ENCODE measurements at places on chromosomes 2 and 18. TPM values are rescaled to one million over a fixed set of nuclear protein-coding genes. Genes with fewer than 3 reads are reported as not detected.

- peak; percentile 29 for DNase-seq
These were observed 48.5 kb upstream of the LYPD6B start for GRCh38 chr2:148989882-148990493.

DNA sequence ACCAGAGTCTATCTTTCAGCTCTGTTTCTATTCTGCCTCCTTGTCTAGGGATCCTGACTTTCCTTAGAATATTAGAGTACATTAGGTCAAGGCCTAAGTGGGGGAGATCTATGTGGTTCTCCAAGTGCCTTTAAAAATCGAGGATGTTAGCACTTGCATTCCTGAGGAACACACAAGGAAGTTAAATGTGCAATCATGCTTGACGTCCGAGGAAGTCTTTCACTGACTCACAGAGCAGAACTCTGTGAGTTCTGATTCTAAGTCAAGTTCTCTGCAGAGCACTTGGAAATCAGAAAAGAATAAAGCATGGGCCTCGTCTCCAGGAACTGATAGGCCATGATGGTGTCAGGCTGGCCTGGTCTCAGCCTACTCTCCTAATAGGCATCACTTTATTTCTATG is 17.2 kb downstream of the FHOD3 start:
- DNase-seq, result no peak

- no peak for DNase-seq
These were observed 349.4 kb upstream of the POU3F3 start for GRCh38 chr2:104504331-104505073.

GRCh38 chr18:79546781-79547272 is 132.8 kb upstream of the CTDP1 start:
- no peak for DNase-seq

GRCh38 chr2:15259356-15259756 is 301.8 kb downstream of the NBAS start:
- DNase-seq, result no peak

- DNase-seq, result no peak
These were observed 40.7 kb upstream of the EPHA4 start for GRCh38 chr2:221612800-221613199.

DNA sequence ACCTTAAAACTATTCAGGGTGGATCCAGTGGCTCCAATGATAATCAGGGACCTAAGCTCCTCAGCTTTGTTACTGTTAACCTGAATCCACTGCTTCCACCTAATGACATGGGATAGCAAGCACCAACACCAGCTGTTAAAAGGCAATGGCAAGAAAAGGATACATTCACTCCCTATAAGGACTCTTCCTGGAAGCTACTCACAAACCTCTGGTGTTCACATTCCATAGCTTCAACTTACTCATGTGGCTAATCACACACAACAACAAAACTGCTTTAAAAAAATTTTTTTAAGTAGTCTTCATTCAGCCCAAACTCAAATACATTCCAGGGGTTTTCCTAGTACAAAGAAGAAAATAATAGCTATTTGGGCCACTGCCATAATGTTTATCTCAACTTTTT is 24.5 kb downstream of the ROCK2 start:
- no peak for DNase-seq

DNA sequence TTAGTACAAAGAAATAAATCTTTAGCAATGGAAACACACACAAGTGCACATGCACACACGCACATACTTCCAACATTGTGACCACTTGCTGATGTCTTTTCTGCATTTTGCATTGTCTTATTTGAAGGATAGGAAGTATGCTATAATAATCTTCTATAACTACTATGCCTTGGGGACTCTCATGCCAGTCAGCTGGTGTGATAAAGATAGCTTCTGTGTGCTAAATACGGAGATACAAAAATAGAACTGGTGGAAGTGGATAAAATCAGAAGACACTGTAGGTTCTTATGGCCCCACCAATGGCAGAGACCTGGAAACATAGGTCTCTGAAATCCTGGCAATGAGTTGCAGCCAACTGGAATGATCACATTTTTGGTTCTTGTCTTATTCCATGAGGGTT is 31.5 kb upstream of the RASGRP3 start:
- no peak for DNase-seq

DNA sequence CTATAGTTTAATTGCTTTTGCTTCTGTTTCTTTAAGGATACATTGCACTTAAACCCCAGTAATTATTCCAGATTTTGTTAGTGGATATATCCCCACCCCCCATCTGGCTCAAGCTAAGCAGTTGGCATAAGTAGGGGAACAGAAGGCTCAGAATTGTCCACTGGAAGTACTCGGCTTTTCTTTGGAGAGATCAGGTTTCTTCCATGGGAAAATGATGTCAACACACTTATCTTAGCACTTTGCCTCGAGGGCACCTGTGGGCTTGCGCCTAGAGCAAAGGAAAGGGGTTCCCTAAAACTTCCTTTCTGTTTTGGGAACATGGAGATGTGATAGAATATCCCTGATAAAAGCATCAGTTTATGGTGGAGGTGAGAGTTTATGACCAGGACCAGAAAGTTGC is 130.6 kb downstream of the FMNL2 start:
- DNase-seq, result no peak

DNA sequence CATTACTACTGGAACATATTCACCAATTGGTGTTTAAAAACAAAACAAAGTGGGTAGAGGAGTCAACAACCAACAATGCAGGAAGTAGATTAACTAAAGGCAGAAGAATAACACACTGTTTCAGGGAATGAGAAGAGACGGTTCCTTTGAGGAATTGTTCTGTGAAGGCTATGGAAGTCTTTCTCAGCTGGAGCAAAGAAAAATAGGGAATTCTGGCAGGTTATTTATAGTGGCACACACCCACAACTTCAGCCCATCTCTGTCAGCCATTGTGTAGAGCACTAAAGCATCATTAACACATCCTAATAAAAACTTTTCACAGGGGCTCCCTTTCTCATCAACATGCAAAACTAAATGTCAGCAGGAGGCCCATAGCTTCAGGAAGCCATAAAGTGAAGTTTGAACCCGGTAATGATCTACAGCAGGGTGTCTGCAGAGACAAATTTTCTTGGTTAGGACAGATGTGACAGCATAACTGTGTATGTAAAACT is 113.6 kb downstream of the CDH2 start:
- no peak for DNase-seq

GRCh38 chr18:22322243-22322691 is 95.4 kb downstream of the CTAGE1 start:
- DNase-seq, result no peak

DNA sequence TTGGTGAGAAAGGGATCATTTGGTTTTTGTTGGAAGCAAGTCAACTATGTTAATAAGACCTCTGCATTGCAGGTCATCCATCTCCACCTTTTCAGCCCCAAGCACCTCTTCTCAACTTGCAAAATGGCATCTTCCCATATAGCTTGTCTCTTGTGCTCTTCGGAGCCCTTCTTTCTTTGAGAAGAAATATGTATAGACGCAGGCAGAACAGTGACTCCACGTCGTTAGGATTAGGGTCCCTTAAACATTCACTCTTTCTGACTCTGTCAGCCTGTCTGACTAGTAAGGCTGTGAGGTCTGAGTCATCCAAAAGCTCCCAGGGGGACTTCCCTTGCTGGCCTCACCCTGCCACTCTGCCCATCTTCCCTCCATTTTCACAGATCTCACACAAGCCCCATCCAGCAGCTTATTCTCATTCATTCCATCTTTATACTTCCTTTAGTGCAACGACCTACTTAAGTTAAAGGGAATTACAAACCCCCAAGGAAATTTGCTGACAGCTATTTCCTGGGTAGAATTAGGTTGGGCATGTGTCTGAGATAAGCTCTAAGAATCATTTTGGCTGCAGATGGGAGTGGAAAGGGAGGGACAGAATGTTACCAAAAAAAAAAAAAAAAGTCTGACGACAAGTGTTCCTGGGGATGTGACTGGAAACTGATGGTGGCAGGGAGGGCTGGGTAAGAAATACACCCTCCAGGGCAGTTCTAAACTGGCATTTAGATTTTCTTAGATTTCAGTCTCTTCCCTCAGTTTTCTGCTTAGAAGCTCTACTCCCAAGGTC is 37.7 kb upstream of the MEX3C start:
- DNase-seq, result peak; percentile 16

GRCh38 chr2:15748736-15749323 is 157.2 kb downstream of the DDX1 start:
- DNase-seq, result no peak

GRCh38 chr18:62187543-62188510 is 772 bp downstream of the RELCH start:
- DNase-seq, result no peak

DNA sequence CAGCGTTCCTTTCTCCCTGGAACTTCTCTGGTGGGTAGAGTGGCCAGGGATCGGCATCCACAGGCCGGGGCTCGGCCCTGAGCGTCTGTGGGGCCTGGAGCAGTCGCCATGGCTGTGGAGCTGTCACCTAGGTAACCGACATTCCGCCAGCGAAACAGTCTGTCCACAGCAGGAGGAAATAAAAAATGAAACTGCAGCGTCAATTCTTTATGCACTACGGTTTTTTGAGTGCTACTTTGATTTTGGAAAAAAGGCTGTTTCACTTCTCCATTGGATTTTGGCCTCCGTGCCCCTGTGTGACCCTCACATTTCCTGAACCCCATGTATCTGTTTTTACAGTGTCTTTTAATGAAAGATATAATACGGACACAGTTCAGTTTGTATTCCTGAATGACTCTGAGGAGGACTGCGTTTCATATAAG is 163.4 kb downstream of the LDLRAD4 start:
- DNase-seq, result no peak

- DNase-seq, result no peak
These were observed 167.0 kb downstream of the BCL11A start for GRCh38 chr2:60386436-60386835.

DNA sequence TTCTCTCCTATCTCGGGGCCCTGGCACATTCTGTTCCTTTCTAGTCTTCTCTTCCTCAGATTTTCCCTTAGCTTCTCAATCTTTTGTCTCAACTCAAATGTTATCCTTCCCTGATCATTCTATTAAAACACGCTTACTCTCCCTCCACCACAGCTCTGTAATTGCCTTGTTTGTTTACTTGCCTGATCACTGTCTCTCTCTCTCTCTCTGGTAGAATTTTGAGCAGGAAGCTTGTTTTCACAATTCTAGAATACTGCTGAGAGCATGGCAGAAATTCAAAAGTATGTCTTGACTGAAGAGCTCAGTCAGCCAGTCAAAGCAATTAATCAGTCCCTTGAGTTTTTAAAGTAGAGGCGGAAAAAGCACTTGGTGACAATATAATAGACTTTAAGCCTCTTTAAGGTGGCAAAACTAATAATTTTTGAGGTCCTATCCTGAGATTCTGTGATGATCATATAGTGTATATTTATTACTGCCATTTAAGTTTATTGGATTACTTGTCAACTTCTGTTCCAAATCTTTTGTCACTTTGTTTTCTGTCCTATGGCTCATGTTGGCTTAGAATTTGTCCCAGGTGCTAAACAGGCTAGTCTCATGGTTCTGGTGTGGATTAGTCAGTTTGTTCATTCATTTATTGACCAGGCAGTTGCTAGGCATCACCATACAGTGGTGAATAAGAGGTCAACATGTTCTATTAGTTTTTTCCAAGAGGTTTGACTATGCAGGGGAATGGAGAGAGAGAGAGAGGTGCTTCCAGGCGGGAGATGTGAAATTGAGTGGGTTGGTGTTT is 2.3 kb downstream of the PSMD1 start:
- no peak for DNase-seq

DNA sequence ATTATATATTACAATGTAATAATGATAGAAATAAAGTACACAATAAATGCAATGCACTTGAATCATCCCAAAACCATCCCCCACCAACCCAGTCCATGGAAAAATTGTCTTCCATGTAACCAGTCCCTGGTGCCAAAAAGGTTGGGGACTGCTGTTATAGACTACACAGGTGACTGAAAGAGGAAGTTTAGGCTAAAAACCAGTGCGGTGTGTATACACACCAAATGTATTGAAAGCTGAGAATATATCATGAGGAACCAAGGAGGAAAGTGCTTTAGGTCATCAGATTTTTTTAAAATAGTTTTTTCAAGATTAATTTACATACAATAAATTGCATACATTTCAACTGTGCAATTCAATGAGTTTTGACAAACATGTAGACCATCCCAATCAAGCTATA is 20.5 kb upstream of the C1D start:
- no peak for DNase-seq

DNA sequence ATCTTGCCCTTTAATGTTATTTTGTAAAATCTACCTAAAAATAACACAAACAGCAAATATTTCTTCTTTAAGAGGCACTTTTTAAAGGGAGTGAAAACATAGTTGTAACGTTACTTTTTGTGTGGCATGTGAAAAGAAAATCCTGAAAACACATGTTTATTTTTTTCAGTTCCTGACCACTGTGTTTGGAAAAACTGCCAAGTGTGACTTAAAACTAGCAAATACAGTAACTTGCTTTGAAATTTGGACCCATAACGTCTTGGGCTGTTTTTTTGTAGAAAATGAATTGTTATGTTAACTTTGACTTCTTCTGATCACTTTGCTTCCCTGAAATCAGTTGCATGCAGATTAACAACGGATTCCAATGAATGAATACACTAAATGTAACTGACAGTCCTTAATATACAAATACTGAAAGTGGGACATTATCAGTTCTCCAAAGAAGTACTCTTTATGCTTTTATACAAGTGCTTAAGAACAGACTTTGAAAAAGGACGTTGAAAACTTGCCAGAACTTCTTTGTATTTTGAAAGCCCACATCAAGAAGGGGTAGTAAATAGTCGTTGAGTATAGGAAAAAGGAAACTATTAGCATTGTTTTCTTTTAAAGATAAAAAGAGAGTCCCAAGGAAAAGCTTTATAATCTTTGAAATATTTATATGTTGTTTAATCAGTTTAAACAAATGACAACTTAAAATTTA is 96.1 kb upstream of the ZEB2 start:
- no peak for DNase-seq

- DNase-seq, result no peak
These were observed 31.9 kb upstream of the ATP6V1B1 start for GRCh38 chr2:70903641-70904340.

GRCh38 chr2:96111823-96112500 is 4.4 kb downstream of the ADRA2B start:
- DNase-seq, result no peak

DNA sequence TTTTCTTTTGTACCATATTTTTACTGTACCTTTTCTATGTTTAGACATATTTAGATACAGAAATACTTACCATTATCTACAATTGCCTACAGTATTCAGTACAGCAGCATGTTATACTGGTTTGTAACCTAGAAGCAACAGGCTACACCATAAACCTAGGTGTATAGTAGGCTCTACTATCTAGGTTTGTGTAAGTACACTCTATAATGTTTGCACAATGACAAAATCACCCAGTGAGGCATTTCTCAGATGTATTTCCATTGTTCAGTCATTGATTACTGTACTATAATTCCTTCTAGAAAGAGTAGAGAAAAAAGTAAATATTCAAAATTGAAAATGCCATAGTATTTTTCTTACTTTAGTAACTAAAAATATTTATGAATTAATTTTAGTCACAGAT is 490.1 kb upstream of the REG3G start:
- no peak for DNase-seq

GRCh38 chr18:77203071-77203470 is 46.6 kb upstream of the GALR1 start:
- DNase-seq, result no peak

- DNase-seq, result no peak
These were observed 50.5 kb downstream of the IMPA2 start for GRCh38 chr18:12031846-12032245.

GRCh38 chr18:59712311-59712710 is 15.1 kb upstream of the CCBE1 start:
- no peak for DNase-seq

Gene TMBIM1
- total RNA-seq, result 52.8 TPM

Gene TCF7L1
- 0.11 TPM for total RNA-seq

Gene GALR1
- total RNA-seq, result not detected

Gene ADD2
- total RNA-seq, result 4.8 TPM

Gene NT5C1B
- total RNA-seq, result not detected

Gene C2orf80
- not detected for total RNA-seq

Gene SRD5A2
- not detected for total RNA-seq

Gene DYSF
- total RNA-seq, result 0.16 TPM

Gene AGXT
- total RNA-seq, result 0.33 TPM
